Vagina (tissue), 2 donors: ENCODE measurements at places on chromosomes 6 and 20.

DNA sequence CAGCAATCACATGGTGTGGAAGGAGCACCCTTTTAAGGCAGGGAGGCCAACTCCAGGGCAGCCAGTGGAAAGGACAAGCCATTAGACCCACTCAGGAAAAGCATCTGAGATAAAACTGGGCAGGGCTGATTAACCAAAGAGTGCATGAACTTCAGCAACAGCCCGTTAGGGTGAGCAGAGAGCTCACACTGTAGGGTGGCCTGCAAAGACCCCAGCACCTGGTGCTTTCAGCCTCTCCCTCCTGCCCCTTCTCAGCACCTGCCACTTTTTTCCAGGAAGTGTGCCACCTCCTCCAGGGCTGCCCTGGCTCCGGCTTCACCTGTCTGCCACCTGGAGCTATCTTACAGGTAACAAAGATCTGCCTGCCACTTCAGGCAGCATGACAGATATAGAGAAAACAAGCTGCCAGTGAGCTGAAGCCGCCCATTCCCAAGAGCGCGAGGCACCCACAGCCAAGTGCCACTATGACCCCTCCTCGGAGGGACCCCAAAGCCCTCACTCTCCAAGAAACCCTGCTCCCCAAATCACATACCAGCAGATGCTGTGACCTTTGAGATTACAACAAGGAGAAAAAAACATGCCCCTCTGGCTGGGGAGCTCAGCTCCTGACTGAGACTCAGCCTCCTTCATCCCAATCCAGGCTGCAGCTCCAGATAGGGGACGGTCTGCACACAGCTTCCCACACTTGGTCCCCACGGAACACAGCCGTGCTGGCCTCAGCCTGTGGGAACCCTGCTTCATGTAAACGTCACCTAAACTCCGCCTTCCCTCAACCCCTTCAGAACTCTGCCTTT lies 71.2 kb downstream of the ABHD12 start:
- no peaks in the 10 kb centered on the region for H3K27me3 ChIP-seq
- H3K4me1 ChIP-seq = no peaks in the 10 kb centered on the region
- no peak overlapping the region for H3K27ac ChIP-seq
- H3K36me3 ChIP-seq = no peaks in the 10 kb centered on the region
- no peak overlapping the region for H3K4me3 ChIP-seq

GRCh38 chr6:142387997-142388815 lies 86.4 kb downstream of the ADGRG6 start:
- no peaks in the 10 kb centered on the region for H3K4me1 ChIP-seq
- no peaks in the 10 kb centered on the region for H3K36me3 ChIP-seq
- H3K27me3 ChIP-seq = no peaks in the 10 kb centered on the region
- H3K4me3 ChIP-seq = no peak overlapping the region
- no peak overlapping the region for H3K27ac ChIP-seq

DNA sequence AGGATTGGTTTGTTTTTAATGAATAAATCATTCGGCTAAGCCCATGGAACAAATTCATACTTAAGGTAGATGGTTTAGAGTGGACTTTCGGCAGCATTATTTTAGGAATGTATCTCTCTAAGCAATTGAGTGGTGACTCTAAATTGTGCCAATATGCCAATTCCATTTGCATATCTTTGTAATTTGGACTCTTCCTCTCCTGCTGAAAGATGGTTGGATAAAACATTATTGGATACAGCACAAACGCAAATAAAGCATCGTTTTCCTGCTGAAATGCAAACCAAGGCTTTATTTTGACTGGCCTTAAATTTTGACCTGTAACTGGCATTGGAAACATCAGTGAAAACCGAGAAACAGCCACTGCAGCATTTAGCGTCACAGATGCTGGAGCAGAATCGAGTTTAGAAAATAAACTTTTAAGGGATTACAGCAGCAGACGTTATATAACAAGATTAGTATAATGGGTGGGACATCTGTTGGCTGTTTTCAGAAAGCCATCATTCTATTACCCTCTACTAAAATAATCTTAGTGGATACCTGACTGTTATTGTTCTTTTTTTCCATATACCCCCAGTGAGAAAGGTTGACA lies 726.0 kb downstream of the KIF16B start:
- H3K27me3 ChIP-seq = no peaks in the 10 kb centered on the region
- no peak overlapping the region for H3K4me3 ChIP-seq
- H3K36me3 ChIP-seq = no peaks in the 10 kb centered on the region
- DNase-seq = no peak
- no peak overlapping the region for H3K27ac ChIP-seq

- no peak overlapping the region for H3K4me3 ChIP-seq
- DNase-seq = no peak
- no peaks in the 10 kb centered on the region for H3K27me3 ChIP-seq
- H3K4me1 ChIP-seq = no peaks in the 10 kb centered on the region
These were observed 79.5 kb upstream of the RALGAPA2 start for GRCh38 chr20:20791664-20792568.
